Activated CD4-positive, alpha-beta T cell treated with anti-CD3 and anti-CD28 coated beads for 36 hours (primary cell): ENCODE measurements at places on chromosomes 13 and 19.

DNA sequence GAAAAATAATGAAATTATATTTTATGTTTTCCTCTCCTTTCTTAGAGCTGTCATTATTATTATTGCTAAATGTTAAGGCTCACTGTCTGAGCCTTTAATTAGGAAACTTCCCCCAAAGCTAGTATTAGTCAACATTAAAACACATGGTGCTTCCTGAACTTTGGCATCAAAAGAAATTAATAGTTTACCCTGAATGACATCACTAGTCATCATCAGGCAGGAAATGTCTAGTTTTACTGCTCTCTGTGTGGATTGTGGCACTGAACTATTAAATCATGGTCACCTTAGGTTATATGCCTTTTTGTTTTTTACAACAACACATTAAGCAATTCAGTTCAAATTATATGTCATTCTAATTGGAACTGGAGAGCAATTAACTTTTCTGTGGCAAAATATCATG, 595.5 kb downstream of the SLITRK1 start:
- no peak for DNase-seq

GRCh38 chr19:33404506-33405253, 31.2 kb downstream of the CEBPG start:
- DNase-seq = no peak

- peak; percentile 57 for DNase-seq
Measured at GRCh38 chr13:32443111-32443510, 15.2 kb upstream of the N4BP2L1 start.

- no peak for DNase-seq
Measured at GRCh38 chr13:73981595-73981994, 152.6 kb downstream of the KLF12 start.

GRCh38 chr13:91896547-91896946, 498.1 kb downstream of the GPC5 start:
- DNase-seq = no peak

DNA sequence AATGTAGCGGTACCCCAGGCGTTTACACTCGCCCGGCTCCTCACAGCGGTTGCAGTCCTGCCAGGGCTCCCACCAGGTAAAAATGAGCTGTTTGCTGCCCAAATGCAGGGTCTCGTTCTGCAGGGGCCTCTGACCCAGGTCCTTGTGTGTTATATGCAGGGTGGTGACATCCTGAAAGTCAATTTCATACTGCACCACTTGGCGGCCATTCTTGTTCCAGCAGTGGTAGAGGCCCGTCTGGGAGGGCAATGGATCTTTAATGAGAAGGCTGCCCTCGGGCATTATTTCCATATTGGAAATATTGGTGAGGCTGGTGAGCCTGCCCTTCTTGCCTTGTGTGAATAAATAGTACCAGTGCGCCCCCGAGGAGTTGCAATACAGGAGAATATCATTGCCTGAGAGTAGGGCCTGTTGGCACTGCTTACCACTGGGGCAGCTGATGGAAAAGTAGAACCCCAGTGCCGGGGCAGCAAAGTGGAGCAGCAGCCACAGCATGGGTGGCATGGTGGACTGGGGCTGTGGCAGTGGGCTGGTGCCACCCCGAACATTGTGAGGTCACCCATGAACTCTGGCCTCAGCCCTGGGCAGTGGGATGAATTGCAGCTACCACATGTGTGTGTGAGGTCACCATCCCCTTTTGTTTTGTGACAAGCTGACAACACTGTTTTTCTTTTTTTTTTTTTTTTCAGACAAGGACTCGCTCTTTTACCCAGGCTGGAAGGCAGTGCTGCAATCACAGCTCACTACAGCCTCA, at the start of gene FAM187B:
Gene FAM187B, minus strand, starts transcription at position 563 of the 754 bp plus-strand sequence. Its CDS starts 59 bp downstream, at position 504.
- no peak for DNase-seq

DNA sequence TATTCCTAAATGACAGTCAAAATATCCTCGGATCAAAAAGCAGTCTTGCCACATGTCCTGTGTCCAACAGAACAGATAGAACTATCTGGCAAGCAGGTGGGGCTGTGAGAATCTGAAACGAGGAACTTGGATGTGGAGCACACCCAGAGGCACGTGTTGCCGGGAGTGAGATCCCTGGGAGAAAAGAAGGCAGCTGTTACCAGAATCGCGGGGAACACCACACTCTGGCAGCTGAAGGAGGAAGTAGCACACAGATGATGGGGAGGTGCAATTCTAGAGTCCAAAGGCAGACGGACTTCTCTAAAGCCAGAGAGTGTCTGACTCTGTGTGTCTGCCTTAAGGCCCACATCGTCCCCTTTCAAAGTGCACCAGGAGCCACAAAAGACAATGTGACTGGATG, 22.3 kb downstream of the SLC7A1 start:
- no peak for DNase-seq

DNA sequence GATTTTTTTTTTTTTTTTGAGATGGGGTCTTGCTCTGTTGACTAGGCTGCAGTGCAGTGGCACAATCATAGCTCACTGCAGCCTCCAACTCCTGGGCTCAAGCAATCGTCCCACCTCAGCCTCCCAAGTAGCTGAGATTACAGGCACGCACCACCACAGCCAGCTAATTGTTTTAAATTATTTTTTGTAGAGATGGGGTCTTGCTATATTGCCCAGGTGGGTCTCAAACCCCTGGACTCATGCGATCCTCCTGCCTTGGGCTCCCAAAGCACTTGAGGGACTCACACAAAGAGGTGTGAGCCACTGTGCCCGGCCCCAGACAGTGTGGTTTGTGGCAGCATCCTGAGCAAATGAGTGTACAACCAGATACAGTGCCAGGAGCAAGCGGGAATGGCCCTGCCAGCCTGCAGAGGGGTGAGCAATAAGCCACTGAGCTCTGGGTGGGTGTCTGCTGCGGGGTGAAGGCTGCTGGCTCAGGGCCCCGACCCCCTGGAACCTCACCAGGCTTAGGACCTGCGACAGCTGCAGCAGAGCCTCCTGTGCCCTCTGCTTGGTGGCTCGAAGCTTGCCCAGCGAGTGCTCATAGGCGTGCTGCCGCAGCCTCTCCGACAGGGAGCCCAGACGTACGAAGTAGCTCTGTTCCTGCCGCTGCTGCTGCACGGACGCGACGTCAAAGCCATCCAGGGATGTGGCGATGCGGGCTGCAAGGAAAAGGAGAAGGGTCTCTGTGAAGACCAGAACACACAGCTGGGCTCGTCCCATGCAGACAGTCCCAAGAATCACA, 15.9 kb upstream of the TICAM1 start:
- DNase-seq = no peak

DNA sequence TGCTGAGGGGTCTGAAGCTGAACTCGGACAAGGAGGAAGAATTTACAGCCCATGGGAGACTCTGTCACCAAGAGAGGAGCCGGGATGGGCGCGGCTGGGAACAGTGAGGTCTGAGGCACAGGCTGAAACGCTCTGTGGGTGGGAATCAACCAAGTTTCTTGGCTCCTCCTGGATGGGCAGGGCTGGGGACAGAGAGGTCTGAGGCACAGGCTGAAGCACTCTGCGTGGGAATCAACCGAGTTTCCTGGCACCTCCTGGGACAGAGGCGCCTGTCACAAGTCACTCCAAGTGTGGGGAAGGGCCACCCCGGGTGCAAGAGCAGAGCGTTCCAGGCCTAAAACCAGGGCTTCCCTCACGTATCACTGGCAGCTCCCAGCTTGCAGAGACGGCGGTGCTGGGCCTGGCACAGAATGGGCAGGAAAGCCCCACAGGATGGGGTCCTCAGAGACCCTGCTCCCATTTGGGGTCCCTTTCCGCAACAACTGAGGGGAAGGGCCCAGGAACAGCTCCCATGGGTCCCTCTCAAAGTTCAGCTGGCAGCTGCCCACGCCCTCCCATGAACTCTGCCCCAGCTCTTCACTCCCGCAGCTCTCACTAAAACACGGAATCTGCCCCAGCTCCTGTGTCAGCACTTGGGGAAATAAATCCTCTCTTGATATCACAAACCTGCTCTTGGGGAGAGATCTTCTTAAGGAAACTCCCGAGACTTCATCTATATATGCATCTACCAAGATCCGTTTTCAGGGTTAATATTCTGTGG, 18.5 kb downstream of the AP3D1 start:
- no peak for DNase-seq

DNA sequence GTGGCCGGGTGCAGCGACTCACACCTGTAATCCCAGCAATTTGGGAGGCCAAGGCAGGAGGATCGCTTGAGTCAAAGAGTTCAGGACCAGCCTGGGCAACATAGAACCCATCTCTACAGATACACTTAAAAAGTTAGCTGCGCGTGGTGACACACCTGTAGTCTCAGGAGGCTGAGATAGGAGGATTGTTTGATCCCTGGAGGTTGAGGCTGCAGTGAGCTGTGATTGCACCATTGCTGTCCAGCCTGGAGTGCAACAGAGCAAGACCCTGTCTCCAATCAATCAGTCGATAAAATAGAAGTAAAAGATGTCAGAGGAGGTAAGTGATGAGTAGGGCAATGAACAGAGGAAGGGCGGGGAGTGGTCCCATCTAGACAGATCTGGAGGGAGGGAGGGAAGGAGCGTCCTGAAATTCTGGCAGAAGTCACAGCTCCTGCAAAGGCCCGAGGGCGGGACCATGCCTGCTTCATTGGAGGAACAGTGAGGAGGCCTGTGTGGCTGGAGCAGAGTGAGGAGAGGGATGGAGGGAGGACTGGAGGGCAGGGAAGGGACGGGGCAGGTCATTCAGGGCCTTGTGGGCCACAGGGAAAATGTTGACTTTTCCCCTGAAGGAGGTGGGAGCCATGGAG, 9.7 kb downstream of the SMIM24 start:
- no peak for DNase-seq

GRCh38 chr13:39918620-39919236, 263.3 kb downstream of the COG6 start:
- DNase-seq = peak; percentile 10

GRCh38 chr13:42652642-42653415, 78.9 kb downstream of the TNFSF11 start:
- DNase-seq = no peak

- DNase-seq = no peak
Measured at GRCh38 chr13:44932850-44933251, 56.4 kb downstream of the NUFIP1 start.

DNA sequence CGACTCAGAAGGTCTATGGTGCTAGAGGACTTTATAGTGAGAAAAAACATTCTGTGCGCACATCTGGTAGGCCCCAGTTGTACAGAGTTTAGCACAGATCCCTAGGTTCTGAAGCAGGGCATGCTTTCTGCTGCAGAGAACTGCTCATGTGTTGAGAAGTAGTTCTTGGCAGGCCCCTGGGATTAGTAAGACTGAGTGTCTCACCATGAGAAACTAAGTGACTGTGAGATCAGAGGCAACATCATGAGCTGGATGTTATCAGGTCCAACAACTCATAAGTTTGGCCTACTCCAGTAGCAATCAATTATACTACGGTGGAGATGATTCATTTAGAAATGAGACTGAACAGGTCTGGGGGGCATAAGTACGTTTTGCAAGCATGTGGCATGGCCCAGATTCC, 507.4 kb upstream of the KLF12 start:
- DNase-seq = no peak

GRCh38 chr13:72643311-72643989, 84.0 kb downstream of the MZT1 start:
- DNase-seq = peak; percentile 80

GRCh38 chr13:113437408-113438010, 15.8 kb downstream of the ADPRHL1 start:
- no peak for DNase-seq

DNA sequence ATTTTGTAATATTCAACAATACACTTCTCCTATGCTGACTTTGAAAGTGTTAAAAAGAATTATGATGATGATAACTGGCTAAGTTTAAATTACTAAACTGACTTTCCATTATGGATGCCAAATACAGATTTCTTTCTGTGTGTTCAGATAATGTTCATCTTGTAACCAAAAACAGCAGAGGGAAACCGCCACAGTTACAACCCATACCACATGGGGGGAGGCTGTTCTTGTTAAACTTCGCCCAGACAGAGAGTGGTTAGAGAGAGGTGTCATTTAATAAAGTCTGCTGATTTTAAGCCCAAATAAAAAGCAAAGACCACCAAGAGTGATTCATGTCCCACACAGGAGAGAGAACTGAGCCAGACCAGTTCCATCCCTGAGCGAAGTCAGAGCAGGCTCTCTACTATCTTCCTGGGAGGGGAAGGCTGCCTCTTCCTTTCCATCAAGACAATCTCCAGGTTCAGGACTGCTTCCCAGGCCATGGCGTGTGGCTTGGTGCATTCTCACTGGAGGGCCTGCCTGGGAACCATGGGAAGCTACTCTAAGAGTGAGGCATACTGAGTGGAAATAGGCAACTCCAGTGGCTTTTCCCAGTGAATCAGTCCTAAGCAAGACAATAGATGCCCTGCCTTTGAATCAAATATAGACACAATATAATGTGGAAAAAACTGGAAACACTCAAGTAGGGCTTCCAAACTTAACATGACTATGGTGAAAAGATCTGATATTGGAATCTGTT, 18.2 kb downstream of the EFNB2 start:
- DNase-seq = no peak

DNA sequence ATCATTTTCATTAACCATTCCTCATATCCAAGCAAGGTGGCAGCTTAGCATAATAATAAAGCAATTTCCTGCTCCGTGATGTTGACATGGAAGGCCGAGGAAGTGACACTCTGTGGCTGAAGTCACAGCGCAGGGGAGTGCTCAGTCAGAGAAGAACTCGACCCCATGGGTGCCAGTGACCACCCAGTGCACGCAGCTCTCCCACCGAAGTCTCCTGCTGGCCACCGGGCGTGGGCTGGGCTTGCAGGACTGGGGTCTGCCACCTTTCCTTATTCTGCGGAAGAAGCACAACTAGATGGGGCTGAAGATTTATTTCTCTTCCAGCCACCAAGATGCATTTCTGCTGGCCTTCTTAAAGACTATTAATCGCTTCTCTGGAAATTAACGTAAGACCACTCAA, 132.1 kb upstream of the SPACA7 start:
- no peak for DNase-seq

DNA sequence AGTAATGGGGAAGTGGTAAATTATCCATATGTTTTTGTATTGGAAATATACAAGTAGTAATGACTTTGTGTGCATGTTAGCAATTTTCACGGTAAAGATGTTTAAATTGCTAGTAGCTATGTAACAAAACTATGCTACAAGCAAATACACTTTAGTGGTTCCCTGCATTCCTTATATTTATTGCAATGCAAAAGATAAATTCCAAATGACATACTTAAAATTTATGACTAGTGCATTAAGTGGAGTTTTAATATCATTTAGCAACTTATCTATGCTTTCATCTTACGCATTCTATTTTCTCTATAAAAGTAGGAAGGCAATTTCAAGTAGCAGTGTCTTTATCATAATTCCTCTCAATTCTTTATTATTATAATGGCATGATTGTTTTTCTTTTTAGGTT, 482.8 kb downstream of the SLITRK5 start:
- DNase-seq = no peak

DNA sequence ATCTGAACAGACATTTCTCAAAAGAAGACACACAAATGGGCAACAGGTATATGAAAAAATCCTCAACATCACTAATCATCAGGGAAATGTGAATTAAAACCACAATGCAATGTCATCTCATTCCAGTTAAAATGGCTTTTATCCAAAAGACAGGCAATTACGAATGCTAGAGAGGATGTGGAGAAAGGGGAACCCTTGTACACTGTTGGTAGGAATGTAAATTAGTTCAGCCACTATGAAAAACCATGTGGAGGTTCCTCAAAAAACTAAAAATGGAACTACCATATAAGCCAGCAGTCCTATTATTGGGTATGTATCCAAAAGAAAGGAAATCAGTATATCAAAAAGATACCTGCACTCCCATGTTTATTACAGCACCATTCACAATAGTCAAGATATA, 24.7 kb upstream of the ZC3H13 start:
- no peak for DNase-seq

GRCh38 chr19:15576526-15577156, 38.4 kb upstream of the CYP4F8 start:
- no peak for DNase-seq

- DNase-seq = no peak
Measured at GRCh38 chr13:72504131-72504841, 223.1 kb downstream of the MZT1 start.
